ENCODE measurements at places on chromosomes 7 and 10. TPM values are rescaled to one million over a fixed set of nuclear protein-coding genes. Genes with fewer than 3 reads are reported as not detected.
A peak's percentile ranks its signal among the peaks of the same experiment; 100 is the strongest.

- H3K27ac ChIP-seq, result no peak overlapping the region
- peaks cover 21% of the 10 kb centered on the region for H3K27me3 ChIP-seq
- no peaks in the 10 kb centered on the region for H3K36me3 ChIP-seq
Observed at GRCh38 chr7:148503900-148504487, 86.6 kb upstream of the C7orf33 start.

FAM237B gene
- not detected for total RNA-seq

DNA sequence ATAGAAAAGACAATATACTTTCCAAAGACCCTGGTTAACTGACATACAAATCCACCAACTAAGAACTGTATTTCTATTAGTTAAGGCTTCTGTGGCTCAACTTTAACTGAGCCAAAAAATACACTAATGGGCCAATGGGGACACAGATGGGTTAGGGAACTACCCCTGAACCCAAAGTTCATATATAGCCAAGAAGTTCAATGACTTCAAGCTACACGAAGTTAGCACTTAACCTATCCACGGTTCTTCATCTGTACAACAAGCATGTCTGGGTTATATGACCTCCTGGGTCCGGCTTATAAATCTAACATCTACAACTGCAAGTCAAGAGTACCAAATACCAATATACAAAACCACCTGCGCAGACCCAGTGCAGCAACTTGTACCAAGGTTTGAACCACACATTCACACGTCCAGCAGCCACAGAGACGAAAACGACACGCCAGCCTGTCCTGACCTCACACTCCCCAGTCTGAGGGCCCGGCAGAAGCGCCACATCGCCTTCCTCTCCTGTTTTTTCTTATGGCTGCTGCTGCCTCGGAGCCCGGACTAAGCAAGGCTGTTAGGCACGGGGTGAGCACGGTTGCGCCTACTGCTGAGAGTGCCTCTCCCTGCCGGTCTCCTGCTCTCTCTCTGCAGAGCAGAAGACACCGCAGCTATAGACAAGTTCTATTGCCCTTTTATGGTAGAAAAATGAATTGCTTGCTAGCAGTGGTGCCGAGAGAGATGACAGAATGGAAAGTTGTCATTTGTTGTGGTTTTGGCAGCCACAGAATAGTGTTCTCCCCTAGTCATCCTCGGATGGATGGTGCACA is 86.3 kb downstream of the RNF216 start:
- H3K27ac ChIP-seq, result peak overlapping the region; percentile 96
- peak overlapping the region; percentile 88 for H3K4me3 ChIP-seq
- peaks cover 97% of the 10 kb centered on the region for H3K4me1 ChIP-seq

BEND7 gene
- not detected for total RNA-seq

- H3K36me3 ChIP-seq, result no peaks in the 10 kb centered on the region
- H3K27ac ChIP-seq, result no peak overlapping the region
- no peak overlapping the region for H3K4me3 ChIP-seq
- no peak for DNase-seq
- peaks cover 81% of the 10 kb centered on the region for H3K27me3 ChIP-seq
Observed at GRCh38 chr10:100748231-100749058, 3.1 kb downstream of the PAX2 start.

DNA sequence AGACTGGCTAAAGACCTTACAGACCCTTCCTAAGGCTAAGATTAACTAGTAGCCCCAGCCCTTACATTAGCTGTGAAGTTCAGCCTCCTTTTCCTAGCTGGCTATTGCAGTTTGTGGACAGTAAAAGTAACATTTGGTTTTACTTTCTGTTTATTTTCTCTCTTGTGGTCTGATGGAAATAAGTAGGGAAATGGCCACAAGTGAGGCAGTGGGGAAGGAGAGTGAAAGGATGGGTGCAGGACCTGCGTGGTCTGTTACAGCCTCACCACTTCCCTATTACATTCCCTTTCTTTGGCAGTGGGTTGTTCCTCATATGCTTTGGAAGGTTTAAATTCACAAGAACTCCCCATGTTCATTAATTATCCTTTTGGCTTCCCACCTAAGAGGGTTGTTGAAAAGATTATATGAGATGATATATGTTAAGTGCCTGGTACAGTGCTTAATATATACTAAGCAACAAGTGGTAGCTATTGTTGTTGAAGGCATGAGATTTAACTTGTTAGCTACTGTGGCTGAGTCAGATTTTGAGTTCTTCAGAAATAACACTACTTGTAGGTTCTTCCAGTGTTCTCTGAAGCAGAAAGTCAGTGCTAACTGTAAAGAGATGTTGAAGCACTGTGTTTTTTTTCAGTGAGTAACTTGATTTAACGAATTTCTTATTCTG is 181.7 kb downstream of the ST7 start:
- no peaks in the 10 kb centered on the region for H3K4me1 ChIP-seq
- no peak for DNase-seq
- H3K27me3 ChIP-seq, result no peaks in the 10 kb centered on the region
- H3K27ac ChIP-seq, result no peak overlapping the region
- H3K4me3 ChIP-seq, result no peak overlapping the region

COL13A1 gene
- total RNA-seq, result not detected

DNA sequence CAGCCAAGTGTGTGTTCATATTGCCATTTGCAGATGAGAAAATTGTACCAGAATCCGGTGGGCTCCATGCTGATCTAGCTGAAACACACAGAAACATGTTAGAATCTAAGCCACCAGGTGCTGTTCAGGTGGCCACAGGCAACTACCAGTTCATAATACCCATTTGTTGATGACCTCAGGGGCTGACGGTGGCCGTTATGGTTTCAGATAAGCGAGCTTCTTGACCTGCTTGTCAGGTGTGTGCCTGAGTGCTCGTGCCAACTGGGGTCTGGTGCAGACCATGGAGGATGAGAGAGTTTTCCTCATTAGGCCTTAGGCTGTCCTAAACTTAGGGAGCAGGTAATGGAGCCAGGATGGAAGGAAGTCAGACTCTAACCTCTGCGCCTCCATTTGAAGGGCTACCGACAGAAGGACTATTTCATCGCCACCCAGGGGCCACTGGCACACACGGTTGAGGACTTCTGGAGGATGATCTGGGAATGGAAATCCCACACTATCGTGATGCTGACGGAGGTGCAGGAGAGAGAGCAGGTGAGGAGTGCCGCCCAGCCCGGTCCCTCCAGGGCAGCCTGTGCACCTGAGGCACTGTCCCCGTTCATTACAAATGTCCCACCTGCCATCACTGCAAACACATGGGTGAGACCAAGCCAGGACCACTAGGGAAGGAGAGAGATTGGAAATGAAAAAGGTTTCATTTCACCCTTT is 53.1 kb downstream of the MKI67 start:
- DNase-seq, result no peak
- H3K4me3 ChIP-seq, result no peak overlapping the region
- peaks cover 4% of the 10 kb centered on the region for H3K4me1 ChIP-seq
- no peak overlapping the region for H3K27ac ChIP-seq

- no peaks in the 10 kb centered on the region for H3K4me1 ChIP-seq
- no peak overlapping the region for H3K27ac ChIP-seq
- H3K4me3 ChIP-seq, result no peak overlapping the region
- H3K36me3 ChIP-seq, result no peaks in the 10 kb centered on the region
- H3K27me3 ChIP-seq, result peaks cover 15% of the 10 kb centered on the region
Observed at GRCh38 chr10:120827251-120827875, 23.8 kb upstream of the WDR11 start.

ERVW-1 gene
- total RNA-seq, result not detected

GRCh38 chr7:2209961-2210323 is 22.8 kb downstream of the MAD1L1 start:
- no peaks in the 10 kb centered on the region for H3K4me1 ChIP-seq
- H3K27ac ChIP-seq, result no peak overlapping the region
- peaks cover 28% of the 10 kb centered on the region for H3K36me3 ChIP-seq
- H3K4me3 ChIP-seq, result no peak overlapping the region
- DNase-seq, result no peak
- H3K27me3 ChIP-seq, result no peaks in the 10 kb centered on the region

DNA sequence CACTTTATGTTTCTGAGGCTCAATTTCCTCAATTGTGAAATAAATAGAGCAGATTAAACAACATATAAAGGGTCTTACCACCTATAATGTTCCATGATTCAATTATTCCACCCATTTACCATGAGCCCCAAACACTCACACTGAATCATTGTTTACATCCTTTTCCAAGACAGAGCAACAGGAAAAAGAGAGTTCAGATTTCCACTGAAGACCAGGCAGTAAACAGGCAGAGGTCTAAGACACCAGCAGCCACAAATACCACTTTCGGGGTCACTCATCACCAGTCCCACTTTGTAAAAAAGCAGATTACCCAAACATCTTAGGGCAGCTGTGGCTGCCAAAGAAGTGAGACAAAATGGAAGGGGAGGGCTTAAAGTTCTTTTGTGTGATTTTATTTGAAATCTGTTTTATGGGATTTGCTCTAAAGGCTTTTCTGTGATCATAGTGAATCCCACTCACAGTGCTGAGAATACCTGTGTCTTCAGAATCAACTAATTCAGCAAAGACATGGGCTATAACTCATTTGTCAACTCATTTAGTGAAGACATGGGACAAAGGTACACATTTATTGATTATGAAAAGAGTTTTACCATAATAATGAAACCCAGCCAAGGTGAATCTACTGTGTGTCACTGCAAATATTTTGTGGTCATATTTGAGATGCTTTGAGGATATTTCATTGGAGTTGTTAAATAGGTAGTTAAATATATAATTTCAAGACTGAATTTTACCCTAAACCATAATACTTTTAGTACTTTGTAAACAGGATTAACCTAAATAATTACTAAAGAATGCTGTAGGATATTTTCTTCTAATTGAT is 24.8 kb upstream of the DLD start:
- DNase-seq, result no peak
- H3K4me3 ChIP-seq, result no peak overlapping the region
- no peaks in the 10 kb centered on the region for H3K36me3 ChIP-seq
- no peaks in the 10 kb centered on the region for H3K27me3 ChIP-seq
- H3K4me1 ChIP-seq, result peaks cover 7% of the 10 kb centered on the region

GRCh38 chr10:58547963-58548362 is 35.3 kb downstream of the BICC1 start:
- no peaks in the 10 kb centered on the region for H3K4me1 ChIP-seq
- H3K36me3 ChIP-seq, result no peaks in the 10 kb centered on the region
- H3K27ac ChIP-seq, result no peak overlapping the region
- no peak for DNase-seq
- peaks cover 3% of the 10 kb centered on the region for H3K27me3 ChIP-seq

DNA sequence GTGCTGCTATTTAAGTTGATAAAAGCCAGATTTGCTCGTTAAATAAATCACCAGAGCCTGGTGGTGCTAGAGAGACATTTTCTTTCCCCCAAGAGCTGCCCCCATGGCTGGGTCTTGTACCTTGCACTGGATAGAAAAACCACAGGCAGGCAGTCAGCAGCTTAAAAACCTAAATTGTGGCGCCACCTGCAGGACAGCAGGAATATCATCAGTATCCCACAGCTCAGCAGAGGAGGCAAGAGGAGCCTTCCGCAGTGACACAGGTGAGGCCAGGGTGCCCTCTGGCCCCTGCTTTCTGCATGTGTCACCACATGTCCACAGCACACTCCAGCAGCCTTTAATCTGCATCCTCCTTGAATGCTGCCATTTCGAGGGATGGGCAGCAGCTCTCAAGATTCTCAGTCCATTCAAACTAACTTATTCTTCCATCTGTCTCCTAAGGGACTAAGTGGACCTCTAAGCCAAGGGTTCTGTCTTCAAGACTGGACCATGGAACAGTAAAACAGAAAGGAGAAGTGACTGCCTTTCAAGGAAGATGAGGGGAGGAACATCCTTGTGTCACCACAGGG is 4.5 kb upstream of the PLXNA4 start:
- H3K27ac ChIP-seq, result no peak overlapping the region
- DNase-seq, result peak; percentile 84
- no peaks in the 10 kb centered on the region for H3K4me1 ChIP-seq

TBC1D12 gene
- total RNA-seq, result 0.33 TPM

DNA sequence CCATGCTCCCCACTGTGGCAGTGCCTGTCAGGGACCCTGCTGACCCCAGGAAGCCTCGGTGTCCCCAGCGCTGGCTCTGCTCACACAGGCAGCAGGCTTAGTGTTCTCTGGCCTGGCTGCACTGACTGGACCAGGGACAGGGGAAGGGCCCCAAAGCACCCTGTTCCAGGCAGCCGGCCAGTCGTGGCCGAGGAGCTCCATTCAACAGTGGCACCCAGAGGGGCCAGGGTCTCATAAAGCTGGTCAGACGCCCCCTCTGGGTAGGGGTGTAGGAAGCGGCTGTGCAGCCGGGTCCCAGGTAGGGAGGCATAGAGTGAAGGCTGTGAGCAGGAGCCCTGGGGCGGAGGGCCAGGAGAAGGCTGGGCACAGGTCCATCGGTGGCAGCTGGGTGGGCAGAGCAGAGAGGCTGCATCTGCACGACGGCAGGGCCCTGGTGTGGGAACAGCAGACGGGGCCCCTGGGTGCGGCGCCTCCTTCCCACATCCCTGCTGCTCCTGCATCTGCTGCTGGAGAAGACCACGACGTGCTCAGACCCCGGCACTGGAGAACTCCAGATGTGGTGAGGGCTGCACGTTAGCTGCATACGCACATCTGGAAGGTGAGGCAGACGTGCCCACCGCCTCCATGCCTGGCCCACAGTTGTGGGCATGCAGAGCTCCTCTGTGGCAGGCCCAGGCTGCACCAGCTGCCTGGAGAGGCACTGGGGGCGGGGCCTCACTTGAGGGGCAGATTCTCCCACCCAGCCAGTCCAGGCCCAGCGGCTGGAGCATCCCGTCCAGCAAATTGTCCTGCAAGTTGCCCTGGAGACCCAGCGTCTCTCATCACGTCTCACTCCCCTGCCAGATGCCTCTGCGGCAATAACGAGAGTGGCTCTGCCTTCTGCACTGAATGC is 25.1 kb downstream of the MNX1 start:
- DNase-seq, result no peak
- H3K4me1 ChIP-seq, result no peaks in the 10 kb centered on the region
- no peak overlapping the region for H3K27ac ChIP-seq
- no peaks in the 10 kb centered on the region for H3K27me3 ChIP-seq
- no peak overlapping the region for H3K4me3 ChIP-seq

GRCh38 chr7:128092221-128092620 is 61.0 kb upstream of the LRRC4 start:
- H3K4me3 ChIP-seq, result no peak overlapping the region
- H3K36me3 ChIP-seq, result peaks cover 33% of the 10 kb centered on the region
- no peaks in the 10 kb centered on the region for H3K27me3 ChIP-seq
- H3K4me1 ChIP-seq, result no peaks in the 10 kb centered on the region
- no peak for DNase-seq

DNA sequence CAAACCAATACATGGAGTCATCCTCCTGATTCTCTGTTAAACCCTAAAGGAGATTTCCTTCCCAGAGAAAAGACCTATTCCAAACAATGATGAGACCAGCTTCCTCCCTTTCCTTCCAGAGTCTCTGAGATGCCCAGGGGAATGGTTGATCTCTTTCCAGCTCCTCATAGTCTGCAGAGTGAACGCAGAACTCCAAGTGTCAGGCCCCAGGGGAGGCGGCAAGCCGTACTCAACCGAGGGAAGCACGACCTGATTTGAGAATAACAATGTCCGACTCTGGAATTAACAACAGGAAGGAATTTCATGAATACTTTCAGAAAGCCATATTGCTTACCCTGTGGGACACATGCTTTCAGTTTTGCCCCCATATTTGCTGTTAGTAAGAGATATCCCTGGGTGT is 241.7 kb upstream of the GLI3 start:
- H3K27ac ChIP-seq, result no peak overlapping the region
- H3K36me3 ChIP-seq, result no peaks in the 10 kb centered on the region
- DNase-seq, result no peak

Measured in activated naive CD4-positive, alpha-beta T cell treated with anti-CD3 and anti-CD28 coated beads for 36 hours (primary cell).